Frontal cortex (tissue), 4 donors: ENCODE measurements at places on chromosomes 12 and 14.

GRCh38 chr12:87784350-87784749 lies 244.9 kb downstream of the C12orf50 start:
- DNase-seq: no peak

DNA sequence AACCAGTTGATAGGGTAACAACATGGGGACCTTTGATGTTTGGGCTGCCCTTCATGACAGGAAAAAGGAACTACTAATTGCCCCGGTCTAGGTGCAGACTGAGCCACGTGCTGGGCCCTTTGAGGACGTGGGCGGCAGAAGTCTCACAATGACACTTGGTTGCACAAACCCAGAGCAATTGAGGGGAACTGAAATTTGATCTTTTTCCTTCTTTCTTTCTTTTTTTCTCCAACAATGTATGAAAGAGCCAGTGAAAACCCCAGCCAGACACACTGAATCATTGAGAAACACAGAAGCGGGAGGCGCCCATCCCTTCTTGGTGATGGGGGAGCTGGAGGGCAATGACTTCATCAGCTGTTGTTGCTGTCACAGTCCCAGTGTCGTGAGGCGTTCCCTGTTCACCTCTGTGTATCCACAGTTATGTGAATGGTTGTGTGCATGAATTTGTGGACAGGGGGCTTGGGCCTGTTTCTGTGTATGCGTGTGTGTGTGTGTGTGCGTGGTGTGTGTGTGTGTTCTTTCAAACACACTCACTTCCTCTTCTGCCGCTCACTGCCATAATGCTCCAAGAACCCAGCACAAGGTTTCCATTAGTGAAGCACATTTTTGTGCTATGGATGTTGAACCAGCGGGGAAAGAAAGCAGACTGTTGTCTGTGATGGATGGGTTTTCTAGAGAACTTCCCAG lies 137.5 kb upstream of the CCND2 start:
- no peak for DNase-seq

DNA sequence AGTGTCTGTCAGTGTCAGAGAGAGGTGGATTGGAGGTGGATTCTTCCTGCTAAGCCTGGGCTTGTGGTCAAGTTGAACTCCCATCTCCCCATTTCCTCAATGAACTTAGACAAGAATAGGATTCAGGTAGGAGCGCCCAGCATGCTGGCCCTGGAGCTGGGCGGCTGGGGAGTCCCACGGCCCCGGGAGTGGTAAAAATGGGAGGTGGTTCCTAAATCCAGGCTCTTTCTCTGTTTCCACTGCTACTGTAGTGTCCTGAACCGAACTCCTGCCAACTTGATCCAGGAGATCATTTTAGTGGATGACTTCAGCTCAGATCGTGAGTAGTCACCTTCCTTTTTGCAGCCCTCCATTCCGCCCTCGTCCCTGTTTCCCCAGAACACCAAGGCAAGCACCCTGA lies 65.1 kb downstream of the GALNT16 start:
- no peak for DNase-seq

GRCh38 chr14:75339059-75339458 lies 60.4 kb downstream of the FOS start:
- DNase-seq: no peak

DNA sequence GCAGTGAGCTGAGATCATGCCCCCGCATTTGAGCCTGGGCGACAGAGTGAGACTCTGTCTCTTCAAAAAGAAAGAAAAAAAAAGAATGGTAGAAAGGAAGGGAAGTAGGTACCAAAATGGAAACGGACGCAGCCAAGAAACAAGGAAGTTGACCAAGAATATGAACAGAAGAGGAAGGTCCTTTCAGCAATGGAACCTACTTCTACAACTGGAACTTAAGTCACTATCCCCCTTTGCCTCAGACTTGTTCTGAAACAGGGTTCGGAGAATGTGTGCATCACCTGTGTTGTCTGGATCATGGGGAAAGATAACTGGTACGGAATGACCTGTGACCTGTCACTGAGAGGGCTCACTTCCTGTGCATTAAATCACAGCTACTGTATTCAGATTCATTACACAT lies 43.9 kb upstream of the RNASE1 start:
- no peak for DNase-seq
